ENCODE measurements at places on chromosomes 3 and 15.

DNA sequence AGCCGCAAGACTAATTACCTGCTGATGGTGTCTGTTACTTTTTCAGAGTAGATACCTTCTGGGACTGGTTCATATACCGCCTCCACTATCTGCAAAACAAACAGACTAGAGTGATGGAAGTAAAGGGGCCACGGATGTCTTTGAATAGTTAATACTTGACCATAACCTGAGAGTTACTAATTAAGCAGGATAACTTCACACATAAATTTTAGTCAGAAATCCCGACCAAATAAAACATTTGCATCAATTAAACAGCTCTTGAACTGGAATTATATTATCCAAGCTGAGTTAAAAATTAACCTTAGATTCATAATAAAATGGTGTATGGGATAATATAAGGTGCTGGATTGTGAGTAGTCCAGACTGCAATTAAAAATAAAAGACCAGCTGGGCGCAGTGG lies 167.7 kb downstream of the NEK10 start:
- DNase-seq: no peak

DNA sequence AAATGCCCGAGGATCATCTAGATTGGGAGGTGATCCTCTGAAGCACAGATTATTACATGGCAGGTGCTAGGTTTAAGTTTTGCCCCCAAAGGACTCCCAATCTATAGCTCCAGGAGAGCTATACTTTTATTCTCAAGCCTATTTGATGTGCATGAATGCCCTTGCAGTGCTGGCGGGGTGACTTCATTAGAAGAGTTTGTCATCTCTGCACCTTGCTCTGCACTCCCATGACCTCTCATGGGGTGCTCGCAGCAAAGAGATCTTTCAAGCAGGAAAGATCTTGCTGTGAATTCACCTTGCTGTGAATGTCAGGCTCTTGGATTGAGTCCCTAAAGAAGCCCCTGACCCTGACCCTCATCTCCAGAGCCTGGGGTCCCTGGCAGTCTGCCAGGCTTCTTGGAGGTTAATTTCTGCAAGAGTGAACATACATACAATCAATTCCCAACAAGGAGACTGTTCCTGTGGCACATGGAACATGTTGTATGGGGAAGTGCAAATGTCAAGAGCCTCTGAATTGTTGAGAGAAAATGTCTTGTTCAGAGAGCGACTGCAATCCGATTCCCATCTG lies 45.9 kb downstream of the FAM43A start:
- no peak for DNase-seq

- no peak for DNase-seq
Observed at GRCh38 chr3:51510996-51511395, 11.2 kb upstream of the DCAF1 start.

GRCh38 chr3:81302045-81302444 lies 459.4 kb downstream of the GBE1 start:
- no peak for DNase-seq

DNA sequence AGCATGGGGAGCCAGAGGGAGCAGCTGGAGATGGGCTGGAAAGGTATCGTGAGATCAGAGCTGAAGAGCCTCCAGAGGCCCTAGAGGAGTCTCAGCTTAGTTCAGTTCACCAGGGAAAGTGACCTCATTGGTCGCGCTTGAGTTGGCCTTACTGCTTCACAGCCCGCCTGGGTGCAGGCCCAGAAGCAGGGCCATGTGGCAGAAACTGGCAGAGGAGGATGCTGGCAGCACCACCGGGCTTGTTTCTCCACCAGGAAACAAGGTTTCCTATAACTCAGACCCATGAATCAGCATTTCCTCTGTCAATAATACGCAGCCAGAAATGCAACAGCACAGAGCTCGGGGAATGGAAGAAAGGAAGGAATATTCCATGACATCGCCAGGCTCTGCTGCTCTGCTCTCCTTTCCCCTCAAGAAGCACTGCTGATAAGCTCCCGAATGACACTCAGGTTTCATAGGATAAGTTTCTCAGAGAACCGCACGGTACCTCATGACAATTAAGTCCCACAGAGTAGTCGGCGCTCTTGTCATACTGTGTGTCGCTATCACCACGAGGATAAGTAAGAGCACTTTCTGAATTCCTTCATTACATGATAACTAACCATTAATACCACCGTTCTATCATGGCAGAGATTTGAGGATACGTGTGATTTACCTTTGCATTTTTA lies 147.1 kb upstream of the LPP start:
- no peak for DNase-seq

Data from thymus (tissue), 14 donors.